ENCODE measurements at places on chromosomes 2 and 18. TPM values are rescaled to one million over a fixed set of nuclear protein-coding genes. Genes with fewer than 3 reads are reported as not detected.

UNC80 gene
- 0.18 TPM for total RNA-seq

MERTK gene
- total RNA-seq, result 33.5 TPM

RNF152 gene
- 52.9 TPM for total RNA-seq

RESP18 gene
- total RNA-seq, result not detected

PER2 gene
- 30.5 TPM for total RNA-seq

DNA sequence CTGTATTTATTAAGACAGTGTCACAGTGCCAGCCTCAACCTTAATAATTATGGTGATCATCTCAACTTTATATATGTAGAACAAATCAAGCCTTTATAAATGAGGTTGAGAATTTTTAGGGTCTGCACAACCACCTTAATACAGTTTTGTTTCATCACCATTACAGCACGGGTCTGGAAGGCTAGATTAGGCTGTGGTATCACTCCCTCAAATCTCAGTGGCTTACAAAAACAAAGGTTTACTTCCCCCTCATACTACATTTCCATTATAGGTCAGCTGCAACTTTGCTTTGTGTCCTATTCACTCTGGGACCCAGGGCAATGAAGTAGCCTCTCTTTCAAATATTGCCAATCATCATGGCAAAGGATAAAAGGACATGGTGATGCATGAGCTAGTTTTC, 23.3 kb upstream of the USP14 start:
- DNase-seq, result no peak

- no peak for DNase-seq
Observed at GRCh38 chr2:66982766-66983165, 414.4 kb upstream of the ETAA1 start.

DNA sequence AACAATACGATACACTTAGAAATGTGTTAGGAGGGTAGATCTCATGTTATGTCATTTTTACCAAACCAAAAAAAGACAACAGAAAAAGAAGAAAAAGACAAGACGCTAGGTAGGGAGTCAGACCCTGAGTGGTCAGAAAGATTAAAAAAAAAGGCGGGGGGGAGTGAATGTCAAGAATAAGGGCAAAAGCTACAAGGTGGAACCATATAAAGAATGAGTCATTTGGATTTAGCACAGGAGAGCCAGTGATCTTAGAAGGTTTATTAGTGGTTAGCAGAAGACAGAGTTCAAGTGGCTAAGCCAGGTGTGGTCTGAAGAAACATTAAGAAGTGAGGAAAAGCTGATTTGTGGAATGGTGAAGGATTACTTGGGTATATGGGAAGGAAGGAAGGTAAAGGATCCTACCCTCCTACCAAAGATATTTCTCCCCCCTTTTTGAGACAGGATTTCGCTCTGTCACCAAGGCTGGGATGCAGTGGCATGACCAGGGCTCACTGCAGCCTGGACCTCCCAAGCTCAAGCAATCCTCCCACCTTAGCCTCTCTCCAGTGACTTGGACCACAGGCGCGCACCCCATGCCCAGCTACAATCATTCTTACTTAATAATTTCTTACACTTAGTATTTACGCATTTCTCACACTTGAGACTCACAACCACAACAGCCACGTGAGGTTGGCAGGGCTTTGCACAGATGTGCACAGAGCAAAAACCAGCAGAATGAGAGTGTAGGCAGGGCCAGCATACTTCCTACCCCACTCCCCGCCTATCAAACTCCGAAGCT, 2.6 kb downstream of the DSC2 start:
- no peak for DNase-seq

DNA sequence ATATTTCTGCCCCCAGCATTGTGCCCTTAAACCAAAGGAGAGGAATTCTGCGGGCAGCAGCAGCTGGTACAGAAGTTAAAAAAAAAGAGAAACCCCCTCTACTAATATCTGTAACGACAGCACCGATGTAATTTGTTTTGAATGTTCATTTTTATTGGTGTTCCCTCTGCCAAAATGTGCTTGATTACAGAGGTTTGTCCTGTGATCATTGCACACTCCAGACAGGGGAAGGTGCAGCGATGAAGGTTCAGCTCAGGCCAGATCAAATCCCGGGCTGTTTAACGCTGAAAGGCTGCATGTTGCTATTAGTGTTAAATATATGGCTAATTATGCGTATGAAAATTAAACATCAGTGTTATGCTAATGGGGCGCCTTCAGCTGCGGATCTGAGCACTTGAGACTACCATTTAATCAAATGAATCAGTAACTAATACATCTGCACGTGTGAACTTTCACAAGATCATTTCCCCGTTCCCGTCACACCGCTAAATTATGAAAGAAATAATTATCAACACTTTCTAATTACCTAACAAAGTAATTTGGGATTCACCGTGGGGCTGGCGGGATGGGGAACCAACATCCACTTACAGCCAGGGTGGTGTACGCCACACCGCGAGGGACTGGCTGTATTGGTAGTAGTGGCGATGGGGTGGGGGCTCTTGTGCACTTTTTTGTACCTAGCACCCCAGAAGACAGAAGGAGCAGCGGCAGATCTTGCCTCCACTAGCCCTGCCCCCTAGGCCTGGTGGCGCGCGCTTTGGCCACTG, 1.5 kb upstream of the DLX1 start:
- DNase-seq, result no peak

- no peak for DNase-seq
Observed at GRCh38 chr18:70036771-70037347, 89.2 kb upstream of the CD226 start.

DNA sequence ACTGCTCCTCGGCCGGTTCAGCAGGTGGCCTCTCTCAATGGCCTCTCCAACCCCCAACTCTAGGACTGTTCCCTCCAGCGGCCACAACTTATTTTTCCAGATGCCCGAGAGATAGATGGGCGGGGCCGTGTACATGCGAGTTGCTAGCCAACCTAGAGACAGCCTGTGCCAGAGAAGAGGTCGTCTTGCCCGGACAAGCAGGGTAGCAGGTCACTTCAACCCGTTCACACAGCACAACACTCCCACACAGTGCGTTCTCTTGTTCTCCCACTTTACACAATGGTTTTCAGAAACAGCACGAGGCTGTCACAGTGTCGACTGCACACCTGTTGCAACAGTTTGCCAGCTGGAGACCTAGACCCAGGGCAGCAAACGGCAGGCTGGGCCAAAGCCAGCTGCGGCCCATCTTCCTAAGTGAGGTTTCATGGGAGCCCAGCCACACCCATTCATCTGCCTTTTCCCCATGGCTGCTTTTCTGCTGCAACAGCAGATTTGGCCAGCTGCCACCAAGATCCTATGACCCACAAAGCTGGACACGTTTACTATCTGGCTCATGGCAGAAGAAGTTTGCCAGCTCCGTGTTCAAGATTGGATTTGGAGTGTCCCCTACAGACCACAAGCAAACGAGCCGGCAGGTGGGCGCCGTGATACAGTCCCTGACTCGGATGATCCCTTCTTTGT, 7.3 kb upstream of the PRLH start:
- DNase-seq, result peak; percentile 81

GRCh38 chr2:202758604-202759003, 113.0 kb downstream of the ICA1L start:
- DNase-seq, result no peak

- DNase-seq, result no peak
Observed at GRCh38 chr2:205869439-205869838, 187.1 kb downstream of the NRP2 start.

DNA sequence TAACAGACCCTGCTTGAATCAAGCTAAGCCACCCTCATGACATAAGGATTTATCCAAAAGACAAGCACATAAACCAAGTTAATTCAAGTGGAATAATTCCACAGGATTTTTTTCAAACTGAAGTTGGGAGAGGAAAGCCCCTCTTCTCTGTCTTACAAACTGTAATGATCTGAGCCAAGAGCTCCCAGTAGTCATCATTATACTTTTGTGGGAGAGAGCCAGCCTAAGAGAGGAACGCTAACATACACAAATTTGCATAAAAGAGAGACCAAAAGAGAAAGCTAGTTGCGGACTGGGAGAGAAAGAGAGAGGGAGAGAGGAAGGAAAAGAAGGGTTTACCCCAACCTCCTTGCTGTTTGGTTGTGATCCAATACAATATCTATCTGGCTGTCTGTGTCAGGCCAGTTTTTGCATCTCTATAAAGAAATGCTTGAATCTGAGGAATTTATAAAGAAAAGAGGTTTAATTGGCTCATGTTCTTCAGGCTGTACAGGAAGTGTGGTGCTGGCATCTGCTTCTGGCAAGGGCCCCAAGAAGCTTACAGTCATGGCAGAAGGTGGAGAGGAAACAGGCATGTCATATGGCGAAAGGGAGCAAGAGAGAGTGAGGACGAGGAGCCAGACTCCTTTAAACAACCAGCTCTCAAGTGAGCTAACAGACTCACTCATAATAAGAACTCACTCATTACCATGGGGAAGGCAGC, 20.8 kb upstream of the PUM2 start:
- no peak for DNase-seq

DNA sequence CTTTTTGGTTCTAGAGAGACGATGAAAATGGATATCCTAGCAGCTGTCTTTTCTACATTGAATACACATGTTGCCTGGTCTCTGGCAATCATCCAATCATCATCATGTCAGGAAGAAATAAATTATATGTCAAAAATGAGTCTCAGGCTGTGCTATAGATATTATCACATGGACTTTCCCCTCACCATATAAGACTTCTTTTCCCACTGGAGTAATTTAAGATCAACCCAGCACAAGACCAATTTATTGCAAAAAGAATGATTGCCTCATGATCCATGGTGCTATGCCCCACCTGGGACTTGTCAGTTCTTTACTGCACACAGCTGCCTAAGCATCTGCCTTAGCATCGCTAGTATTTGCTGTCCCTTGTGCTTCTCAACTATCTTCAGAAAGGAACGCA, 783.7 kb upstream of the TMEFF2 start:
- DNase-seq, result no peak

GRCh38 chr2:105886687-105887086, 142.0 kb downstream of the NCK2 start:
- no peak for DNase-seq

- DNase-seq, result no peak
Observed at GRCh38 chr2:67268797-67269196, 128.3 kb upstream of the ETAA1 start.

- no peak for DNase-seq
Observed at GRCh38 chr2:11340717-11341116, 3.7 kb downstream of the ROCK2 start.
